Activated naive CD4-positive, alpha-beta T cell treated with anti-CD3 and anti-CD28 coated beads, Interleukin-2, amount 50 U/mL, for 72 hours (primary cell): ENCODE measurements at places on chromosomes 3 and 15.

GRCh38 chr3:106302451-106303221 lies 433.8 kb upstream of the CBLB start:
- no peak for DNase-seq

DNA sequence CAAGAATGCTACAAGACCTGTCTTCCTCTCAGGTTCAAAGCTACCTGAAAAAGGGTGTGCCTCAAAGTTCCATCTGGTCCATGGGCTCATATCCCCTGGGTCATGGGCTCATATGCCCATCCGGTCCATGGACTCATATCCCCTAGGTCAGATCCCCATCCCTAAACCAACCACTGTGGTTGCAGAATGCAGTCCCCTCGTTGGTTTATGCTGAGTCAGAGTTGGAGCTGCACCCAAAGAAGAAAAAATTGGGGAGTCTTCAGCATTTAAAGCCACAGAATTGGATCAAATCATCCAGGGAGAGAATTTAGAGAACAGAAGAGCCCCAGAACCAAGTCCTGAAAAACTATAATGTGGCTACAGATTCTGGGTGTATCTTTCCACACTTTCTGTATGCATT lies 71.5 kb upstream of the IL12A start:
- no peak for DNase-seq

DNA sequence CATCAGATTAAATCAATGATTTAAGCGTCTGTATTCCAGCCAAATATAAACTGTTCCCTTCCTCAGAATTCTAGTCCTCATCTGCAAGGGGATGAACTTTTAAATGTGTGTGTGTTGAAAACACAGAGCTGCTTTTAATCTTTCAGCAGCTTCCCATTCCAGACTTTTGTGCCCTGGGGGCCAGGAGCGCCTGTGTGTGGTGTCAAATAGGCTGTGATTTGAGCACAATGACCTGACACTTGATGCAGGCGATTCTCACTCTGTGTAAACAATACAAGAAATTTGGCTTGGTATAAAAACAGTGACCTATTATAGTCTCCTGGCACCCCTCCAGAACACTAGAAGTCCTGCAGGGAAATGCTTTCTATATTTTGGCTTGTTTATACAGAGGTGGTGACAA lies 274.6 kb upstream of the ROPN1 start:
- DNase-seq, result no peak

GRCh38 chr15:90645873-90646575 lies 71.1 kb upstream of the BLM start:
- DNase-seq, result peak; percentile 50

DNA sequence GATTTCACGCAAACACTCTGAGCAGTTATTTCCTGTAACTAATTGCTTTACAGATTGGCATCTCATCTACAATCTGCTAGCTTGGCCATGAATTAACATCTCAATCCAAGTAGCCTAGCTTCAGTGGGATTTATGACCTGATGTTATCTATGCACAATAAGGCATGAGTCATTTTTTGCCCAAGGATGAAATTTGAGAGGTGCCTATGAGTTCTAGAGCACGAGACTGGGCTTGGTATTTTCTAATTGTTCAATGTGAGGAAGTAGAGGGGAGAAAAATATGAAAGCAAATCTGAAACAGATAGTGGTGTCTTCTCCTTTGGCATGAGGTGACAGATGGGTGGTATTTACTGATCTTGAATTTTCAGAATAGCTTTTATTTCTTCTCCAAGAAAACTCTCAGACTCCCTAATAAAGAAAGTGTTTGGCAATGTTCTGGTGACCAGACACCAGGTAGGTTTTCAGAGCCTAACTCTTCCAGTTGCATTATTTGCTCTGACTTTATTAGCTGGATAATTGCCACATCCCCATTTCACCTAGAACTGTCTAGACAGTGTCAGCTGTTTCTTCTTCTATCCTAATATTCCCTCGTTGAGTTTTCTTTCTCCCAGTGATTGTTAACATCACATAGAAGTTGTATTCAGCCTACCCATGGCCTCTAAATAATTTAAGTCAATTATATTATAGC lies 301.0 kb upstream of the UMPS start:
- no peak for DNase-seq

DNA sequence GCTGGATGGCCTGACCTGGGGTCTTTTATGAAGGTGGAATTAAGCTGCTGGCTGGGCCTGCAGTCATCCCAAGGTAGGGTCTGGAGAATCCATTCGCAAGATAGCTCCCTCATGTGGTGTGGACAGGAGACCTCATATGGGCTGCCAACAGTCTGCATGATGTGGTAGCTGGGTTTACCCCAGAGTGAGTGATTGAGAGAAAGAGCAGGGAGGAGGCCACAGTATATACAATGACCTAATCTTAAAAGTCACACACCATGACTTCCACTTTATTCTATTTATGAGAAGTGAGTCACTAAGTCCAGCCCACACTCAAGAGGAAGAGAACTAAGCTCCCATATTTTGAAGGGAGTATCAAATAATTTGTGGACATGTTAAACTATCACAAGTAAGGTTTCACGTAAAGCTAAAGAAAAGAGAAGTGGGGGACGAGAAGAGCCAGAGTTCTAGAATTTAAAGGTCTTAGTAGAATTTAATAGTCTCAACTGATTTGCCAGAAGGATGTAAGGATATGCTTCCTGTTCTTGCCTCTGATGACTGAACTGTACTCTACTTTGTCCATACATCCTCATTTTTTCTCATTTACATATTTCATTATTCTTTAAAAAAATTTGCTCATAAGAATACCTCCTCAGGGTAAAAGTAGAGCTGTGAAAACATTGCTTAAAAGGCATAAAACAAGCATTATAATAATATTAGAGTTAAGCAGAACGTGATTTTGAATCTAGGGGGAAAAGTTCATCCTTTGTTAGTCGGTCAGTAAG lies 184.4 kb downstream of the PEX5L start:
- no peak for DNase-seq

DNA sequence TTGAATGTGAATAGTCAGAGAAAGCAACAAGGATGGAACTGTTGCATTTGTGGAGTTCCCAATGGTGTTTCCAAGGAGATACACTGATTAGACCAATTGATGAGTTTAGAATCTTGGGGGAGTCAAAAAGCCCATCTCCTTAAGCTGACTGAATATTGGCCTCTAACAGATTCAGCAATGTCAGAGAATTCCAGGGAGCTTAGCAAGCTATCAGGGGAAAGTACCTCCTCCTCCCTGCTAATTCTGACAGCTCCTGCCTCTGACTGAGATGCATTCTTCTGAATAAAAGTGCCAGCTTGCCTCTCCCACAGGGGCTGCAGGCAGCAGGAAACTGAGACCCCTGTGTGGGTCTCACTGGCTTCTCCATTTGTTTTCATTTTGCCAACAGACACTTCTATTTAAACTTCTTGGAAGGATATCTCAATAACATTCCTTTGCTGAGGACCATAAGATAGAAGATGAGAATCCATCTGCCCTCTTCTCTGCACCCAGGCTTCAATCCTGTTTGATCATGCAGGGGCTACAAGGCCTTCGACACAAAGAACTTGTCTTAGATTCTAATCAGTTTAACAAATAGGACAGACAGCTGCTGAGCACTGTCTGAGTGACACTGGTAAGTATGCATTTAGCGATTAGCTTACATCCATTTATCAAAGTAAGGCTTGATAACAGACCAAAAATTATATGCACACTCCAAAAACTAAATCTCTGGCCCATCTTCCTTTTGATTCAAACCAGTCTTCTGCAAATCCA lies 1080.8 kb downstream of the TUSC7 start:
- no peak for DNase-seq

GRCh38 chr15:63818629-63819028 lies 15.1 kb downstream of the HERC1 start:
- no peak for DNase-seq

DNA sequence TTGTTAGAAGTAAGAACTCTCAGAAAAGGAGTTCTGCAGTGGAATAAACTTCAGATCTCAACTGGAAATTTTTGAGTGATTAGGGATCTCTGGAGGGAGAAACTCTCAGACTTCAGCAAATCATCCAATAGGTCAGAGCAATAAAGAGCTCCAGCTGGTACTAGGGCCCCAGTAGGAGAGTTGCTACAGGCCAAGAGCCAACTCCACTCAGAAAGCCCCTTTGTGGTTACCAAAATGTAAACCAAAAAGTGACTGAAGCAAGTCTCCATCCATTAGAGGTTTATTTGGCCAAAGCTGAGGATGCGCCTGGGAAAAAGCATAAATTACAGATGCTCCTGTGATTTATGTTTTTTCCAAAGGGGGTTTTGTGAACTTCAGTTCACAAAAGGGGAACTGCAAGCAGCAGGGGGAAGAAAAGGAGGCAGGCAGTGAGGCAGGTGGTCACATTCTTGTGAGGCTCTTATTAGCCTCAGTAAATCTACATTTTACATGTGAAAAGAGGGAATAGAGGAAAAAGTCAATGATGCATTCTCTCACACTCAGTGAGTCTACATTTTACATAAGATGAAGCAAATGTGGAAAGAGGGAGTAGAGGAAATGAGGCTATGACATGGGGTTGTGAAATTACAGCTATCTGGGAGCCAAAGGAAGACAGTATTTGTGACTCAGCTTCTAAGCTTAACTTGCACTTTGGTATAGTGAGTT lies 92.4 kb upstream of the DAZL start:
- DNase-seq, result no peak

DNA sequence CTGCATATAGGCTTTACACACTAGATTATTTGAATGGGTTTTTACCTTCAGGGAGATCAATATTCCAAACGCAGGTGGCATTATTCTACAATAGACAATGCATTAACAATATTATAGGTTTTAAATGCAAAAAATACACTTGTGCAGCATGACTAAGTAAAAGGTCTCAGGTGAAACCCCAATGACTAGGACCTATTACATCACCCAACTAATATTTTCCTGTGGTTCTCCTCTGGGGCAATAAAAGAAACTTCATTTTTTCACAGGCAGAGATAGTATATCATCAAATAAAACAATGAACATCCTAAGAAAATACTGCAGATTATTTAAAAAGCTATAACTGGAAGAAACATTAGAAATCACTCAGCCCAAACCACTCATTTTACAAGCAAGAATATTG lies 375.3 kb downstream of the ROBO1 start:
- no peak for DNase-seq

DNA sequence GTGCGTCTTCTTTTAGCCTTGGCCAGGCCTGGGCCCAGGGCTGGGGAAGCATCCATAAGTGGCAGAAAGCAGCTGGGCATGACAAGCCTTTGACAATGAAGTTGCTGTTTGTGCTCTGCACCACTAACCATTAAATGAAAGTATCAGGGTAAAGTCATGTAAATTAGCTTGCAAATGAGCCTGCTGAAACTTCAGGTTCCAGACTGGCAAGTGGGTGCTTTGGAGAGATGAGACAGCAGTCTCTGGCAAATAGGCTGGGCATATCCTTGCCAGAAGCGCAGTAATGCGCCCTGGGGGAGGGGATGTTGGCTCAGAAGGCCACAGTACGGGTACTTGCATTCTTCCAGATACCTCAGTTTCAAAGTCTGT lies 40.7 kb downstream of the RAB6B start:
- no peak for DNase-seq

- no peak for DNase-seq
Observed at GRCh38 chr15:34647569-34648293, 64.3 kb upstream of the GOLGA8B start.

- no peak for DNase-seq
Observed at GRCh38 chr3:18872466-18872865, 275.8 kb upstream of the KCNH8 start.

DNA sequence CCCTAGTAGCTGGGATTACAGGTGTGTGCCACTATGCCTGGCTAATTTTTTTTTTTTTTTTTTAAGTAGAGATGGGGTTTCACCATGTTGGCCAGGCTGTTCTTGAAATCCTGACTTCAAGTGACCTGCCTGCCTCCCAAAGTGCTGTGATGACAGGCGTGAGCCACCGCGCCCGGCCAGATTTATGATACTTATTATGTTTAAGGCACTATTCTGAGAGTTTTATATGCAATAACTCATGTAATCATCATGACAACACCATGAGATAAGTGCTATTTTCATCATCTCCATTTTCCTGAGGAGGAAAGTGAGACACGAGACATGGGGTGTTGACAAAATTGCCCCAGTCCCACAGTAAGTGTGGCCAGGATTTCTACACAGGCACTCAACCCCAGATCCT lies 366.4 kb upstream of the TRIM42 start:
- DNase-seq, result no peak

GRCh38 chr15:92097474-92098178 lies 244.1 kb downstream of the SLCO3A1 start:
- peak; percentile 59 for DNase-seq
